ENCODE measurements at places on chromosomes 6 and 20.

DNA sequence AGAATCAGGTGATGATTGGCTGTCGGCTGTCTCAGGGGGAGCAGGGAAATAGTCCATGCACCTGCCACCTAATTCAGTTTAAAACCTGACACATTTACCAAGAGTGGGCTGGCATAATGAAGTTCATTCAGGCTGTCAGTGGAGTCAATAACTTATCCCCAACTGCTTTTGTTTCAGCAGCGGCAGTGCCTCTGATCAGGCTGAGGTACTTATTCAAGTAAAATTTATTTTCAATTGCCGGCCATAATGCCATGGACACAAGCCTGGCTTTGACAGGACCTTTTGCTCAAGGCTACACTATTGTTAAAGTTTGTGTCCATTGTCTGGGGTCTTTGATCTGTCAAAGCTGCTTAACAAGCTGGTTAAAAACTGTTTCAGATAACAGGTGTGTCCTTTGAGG is 20.6 kb downstream of the OLIG3 start:
- DNase-seq, result no peak

GRCh38 chr6:43771210-43771857 is 1.3 kb downstream of the VEGFA start:
- DNase-seq, result no peak

GRCh38 chr6:153090241-153090930 is 40.7 kb downstream of the RGS17 start:
- DNase-seq, result no peak

DNA sequence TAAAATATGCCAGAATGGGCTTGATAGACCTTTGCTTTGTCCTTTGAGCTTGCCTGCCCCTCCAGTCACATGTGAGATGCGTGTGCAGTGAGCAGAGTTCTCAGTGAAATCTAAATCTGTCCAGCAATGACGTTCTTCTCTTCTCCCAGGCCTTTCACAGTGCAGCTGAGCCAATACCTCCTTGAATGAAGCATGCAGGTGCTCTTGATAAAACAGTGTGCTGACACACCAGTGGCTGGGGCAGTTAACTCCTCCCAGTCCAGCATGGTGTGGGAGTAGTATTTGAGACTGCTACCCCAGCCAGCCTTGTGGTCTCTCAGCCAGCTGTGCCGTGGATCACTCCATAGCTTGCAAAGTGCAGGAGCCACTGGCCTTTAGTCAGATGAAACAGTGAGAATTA is 240.5 kb downstream of the FARS2 start:
- no peak for DNase-seq

GRCh38 chr6:68086199-68086598 is 548.9 kb upstream of the ADGRB3 start:
- no peak for DNase-seq

DNA sequence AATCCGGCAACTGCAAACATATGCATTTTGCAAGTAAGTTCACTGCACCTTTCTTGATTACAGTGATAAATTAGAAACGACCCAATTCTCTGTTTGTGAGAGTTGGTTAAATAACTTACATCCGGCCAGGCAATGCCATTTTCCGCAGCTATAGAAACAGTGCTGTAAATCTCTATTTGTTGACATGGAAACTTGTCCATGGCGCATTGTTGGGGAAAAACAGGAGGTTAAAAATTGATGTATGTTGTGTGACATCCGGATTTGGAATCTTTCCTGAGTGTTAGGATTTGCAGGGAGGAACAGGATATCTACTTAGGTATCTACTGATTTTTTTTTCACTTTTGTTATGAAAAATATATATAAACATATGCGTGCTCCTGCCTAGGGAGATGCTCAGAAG is 66.5 kb downstream of the DLGAP4 start:
- no peak for DNase-seq

DNA sequence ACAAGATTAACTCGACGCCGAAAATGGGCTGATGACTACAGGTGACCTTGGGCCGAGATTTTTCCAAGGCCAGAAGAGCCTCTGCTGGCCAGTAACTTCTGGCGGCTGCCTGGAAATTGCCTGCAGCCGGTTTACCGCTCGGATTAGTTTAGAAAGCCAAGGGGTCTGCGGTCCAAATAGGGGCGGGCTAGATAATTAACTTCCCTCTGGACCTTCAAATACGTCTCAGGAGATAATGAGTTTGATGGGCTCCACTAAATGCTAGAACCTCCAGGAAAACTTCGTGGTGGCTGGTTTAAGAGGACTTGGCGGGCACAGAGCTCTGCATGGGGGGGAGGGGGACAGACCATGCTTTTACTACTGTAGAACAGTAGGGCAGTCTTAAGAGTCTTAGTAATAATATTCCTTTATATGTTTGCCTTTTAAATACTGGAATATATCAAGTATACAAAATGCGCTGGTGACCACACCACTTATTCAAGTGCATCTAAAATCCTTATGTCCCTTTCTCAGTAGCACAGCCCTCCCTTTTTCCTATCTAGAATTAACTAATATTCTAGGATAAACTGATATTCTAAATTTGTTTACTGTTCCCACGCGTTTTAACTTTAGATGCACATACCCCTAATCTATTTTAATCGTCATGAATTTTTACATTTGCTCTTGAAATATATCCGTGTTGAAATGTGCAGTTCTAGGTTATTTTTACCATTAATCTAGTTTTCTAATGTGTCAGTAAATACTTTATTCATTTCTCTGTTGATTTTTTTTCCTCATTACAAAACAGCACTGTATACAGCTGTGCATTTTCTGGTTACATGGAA is 107.5 kb upstream of the PRSS16 start:
- DNase-seq, result no peak

DNA sequence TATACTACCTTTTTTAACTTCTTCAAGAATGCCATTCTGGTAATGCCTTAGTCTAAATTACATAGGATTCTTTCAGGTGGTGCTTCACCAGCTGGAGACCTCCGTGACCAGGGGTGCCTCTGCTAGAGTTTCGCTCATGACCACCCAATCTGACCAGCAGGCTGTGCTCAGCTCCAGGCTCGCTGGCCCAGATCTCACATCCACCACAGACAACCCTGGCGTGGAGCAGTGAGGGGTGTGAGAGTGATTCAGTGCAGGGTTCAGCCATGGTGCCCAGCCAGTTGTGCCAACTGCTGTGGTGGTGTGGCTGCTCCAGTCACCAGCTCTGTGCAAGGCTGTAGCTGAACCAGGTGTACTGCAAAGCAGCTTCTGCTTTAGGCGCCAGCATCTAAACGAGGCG is 198.6 kb downstream of the MMUT start:
- DNase-seq, result no peak

- no peak for DNase-seq
These were observed 110.0 kb downstream of the TSHZ2 start for GRCh38 chr20:53081916-53082863.

DNA sequence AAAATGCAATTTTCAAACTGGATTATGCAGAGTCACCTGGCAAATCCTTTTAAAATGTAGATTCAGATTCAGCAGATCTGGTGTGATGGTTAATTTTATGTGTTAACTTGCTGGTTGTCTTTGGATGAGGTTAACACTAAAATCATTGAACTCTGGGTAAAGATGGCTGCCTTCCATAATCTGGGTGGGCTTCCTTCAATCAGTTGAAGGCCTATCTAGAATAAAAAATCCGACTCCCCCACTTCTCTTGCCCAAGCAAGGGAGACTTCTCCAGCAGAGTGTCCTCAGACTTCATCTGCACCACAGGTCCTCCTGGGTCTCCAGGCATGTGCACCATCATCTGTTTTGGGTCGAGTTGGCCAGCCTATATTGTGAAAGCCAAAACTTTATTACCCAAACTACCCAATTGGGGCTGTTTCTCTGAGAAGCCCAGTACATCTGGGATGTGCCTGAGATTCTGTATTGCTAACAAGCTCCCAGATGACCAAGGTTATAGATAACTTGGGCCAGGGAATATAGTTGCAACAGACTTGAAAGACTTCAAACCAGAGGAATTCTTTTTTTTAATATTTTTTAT is 1.6 kb upstream of the SLC17A5 start:
- DNase-seq, result no peak

DNA sequence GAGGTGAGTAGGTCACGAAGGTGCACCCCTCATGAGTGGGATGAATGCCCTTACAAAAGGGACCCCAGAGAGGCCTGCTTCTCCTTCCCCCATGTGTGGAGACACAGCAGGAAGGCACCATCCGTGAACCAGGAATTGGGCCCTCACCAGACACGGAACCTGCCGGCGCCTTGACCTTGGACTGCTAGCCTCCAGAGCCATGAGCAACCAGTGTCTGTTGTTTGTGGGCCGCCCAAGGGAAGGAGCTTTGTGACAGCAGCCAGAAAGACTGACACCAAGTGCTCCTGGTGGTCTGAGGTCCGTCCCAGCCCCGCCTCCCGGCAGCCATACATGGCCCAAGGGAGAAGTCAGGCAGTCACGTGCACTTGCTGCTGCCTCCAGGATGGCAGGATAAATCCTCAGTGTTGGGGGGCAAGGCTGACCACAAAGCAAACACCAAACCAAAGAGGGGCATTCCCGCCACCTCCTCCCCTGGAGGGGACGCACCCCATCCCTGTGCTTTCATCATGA is 29.3 kb downstream of the CDH4 start:
- DNase-seq, result no peak

DNA sequence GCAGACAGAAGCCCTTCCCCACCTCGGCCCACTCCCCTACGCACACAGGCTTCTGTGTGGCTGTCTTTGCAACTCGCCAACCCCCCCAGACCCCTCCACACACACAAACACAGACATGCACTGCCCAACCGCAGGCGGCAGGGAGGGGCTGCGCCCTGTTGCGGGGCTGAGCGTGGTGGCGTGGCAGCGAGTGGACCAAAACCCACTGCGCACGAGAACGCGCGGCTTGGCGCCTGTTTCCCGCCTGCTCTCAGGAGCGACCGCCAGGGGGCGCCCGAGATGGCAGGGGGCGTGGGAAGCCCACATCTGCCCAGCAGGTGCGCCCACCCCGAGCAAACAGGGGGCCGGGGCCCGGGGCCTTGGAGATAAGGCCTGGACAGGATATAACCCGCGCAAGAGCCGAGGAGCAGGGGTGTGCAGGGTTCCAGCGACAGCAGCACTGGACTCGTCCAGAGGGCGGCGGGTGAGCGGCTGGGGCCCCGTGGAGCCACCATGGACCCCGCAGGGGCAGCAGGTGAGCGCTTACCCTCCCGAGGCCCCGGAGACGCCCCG is at the start of gene RBPJL:
Gene RBPJL (plus strand): TSS at position 410 of the 552 bp plus-strand sequence. CDS start 83 bp downstream, at position 493.
- DNase-seq, result no peak

- no peak for DNase-seq
These were observed 194.0 kb downstream of the MYLK4 start for GRCh38 chr6:2556761-2557160.

DNA sequence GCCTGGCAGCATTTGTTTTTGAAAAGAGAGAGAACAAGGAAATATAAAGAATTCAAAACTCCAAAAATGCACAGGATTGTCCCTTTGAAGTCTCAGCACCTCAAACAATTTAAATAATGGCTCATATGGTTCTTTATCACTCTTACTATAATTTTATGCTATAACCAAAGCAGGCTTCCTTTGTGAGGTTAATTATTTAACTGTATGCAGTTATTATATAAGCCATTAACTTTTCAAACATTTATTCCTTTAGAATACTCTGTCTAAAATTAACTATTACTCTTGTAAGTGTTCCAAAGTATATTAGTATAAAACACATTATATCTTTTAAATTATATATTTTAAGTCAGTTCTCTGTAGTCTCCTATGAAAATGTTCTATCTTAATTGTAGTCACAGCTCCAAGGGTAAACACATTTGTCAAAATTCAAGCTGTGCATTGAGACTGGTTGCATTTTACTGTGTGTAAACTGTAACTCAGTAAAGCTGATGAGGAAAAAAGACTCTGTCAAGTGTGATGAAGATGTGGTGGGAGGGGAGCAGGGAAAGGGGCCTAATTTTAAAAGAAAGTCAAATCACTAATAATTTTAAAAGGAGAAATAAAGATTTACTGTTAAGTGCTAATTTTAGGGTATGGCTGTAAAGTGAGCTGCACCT is 20.0 kb upstream of the PLAGL1 start:
- DNase-seq, result no peak

GRCh38 chr6:131787079-131787478 is 20.7 kb upstream of the ENPP1 start:
- no peak for DNase-seq

- no peak for DNase-seq
These were observed 1107.1 kb upstream of the EYS start for GRCh38 chr6:66814156-66814555.

GRCh38 chr6:20024316-20024673 is 187.1 kb downstream of the ID4 start:
- DNase-seq, result no peak

GRCh38 chr6:134683783-134684422 is 266.0 kb downstream of the ALDH8A1 start:
- no peak for DNase-seq

DNA sequence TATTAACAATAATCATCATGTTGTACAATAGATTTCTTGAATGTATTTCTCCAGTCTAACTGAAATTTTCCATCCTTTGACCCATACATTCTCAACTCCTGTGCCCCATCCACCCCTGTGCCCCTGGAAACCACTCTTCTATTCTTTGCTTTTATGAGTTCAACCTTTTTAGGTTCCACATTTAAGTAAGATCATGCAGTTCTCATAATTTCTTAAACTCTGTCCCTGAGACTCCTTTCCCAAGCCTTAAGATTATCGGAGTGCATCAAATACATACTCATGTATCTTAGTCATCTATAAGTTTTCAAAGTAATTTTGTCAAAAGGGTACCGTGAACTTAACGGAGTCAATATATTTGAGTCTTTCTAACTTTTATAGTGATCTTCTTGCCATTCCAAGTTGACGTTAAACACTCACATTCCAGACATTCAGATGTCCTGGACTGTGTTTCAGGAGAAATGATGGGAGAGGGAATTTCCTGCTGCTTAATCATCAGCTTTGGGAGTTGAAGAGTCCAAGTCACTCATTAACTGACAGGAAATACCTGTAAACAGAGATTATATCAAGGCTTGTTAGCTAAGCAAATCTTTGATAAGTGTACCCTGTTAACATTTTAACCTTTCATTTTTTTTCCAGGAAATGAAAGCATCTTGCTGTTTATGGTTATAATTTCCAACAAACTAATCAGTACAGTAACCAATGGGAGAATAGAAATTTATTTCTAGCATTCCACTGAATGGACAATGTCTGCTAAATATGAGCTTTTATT is 73.3 kb downstream of the ADGRG6 start:
- DNase-seq, result no peak

DNA sequence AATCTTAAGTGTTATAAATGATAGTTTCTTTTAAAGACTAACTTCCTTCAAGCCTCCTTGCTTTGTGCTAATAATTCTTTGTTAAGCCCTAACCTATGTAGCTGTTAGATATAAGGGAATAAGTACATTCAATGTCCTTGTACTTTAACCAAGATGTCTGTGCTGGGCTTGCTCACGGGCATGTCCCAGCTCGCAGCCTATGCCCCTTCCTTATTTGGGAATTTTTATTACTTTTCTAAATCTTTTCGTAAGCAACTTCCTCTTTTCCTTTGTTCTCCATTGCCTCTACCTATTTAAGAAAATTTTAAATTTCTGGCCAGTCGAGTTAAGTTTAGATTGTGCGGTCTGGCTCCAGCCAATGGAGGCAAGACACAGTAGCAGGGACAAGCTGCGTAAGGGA is 26.0 kb upstream of the CDK19 start:
- DNase-seq, result no peak

Data from omental fat pad (tissue), 4 donors.